Stimulated activated CD8-positive, alpha-beta memory T cell treated with anti-CD3 and anti-CD28 coated beads, Interleukin-15, amount 100 ng/mL, for 4 hours (primary cell): ENCODE measurements at places on chromosomes 1 and 21.

DNA sequence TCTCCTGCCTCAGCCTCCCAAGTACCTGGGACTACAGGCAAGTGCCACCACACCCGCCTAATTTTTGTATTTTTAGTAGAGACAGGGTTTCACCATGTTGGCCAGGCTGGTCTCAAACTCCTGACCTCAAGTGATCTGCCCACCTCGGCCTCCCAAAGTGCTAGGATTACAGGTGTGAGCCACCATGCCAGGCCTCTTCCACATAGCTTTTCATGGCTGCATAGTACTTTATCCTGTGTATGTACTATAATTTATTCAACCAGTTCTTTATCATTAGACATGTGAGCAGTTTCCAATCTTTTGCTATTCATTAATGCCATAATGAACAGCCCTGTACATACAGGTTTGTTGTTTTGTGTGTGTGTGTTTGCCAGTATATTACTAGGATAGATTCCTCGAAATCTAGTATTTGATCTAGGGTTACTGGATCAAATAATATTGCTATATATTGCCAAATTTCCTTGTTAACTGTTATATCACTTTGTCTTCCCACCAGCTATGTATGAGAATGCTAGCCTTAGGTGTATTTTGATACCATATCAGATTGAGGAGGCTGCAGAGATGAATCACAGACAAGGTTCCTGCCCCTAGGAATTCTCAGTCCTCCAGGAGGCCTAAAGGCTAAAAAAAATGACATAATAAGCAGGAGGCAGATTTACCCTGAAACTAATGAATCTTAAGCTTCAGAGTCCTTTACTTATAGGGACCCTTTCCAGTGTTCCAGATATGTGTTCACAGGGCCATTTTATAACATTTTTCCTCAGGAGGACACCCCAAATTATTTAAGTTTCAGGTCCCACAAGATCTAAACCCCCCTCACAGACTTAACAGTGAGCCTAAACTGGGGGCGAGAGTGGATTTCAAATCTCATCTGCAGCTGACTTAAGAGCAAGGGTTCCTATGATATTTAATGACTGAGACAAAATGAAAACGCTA is 2.1 kb upstream of the PDIK1L start:
- DNase-seq: no peak

DNA sequence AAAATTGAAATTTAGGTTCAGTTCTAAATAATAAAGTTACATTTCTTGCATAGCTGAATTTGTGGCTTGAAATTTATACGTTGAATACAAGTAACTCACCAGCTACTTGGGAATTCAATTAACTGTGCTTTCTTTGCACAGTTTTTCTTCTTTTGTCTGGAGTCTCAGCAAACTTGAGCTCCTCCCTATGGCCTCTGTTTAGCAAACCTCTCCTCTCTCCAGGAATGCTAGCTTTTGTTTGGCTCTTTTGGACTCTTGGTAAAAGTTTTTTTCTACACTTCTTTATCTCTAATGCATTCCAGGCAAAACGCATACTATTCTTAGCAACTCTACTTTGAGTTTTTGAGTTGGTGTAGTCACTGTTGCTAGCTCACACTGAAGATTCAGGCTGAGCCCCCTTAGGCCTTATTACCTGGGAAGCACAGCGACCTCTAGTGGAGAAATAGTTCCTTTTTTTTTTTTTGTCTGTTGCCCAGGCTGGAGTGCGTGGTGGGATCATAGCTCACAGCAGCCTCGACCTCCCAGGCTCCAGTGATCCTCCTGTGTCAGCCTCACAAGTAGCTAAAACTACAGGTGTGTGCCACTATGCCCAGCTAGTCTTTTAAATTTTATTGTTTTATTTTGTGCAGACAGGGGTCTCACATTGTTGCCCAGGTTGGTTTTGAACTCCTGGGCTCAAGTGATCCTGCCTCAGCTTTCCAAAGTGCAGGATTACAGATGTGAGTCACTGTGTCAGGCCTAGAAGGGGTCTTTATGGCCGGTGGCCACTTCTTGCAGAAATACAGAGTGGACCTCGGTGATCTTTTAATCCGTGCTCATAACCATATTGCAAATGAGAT is 61.7 kb downstream of the CASQ2 start:
- no peak for DNase-seq

- no peak for DNase-seq
Observed at GRCh38 chr1:146031476-146031875, 9.9 kb upstream of the HJV start.

DNA sequence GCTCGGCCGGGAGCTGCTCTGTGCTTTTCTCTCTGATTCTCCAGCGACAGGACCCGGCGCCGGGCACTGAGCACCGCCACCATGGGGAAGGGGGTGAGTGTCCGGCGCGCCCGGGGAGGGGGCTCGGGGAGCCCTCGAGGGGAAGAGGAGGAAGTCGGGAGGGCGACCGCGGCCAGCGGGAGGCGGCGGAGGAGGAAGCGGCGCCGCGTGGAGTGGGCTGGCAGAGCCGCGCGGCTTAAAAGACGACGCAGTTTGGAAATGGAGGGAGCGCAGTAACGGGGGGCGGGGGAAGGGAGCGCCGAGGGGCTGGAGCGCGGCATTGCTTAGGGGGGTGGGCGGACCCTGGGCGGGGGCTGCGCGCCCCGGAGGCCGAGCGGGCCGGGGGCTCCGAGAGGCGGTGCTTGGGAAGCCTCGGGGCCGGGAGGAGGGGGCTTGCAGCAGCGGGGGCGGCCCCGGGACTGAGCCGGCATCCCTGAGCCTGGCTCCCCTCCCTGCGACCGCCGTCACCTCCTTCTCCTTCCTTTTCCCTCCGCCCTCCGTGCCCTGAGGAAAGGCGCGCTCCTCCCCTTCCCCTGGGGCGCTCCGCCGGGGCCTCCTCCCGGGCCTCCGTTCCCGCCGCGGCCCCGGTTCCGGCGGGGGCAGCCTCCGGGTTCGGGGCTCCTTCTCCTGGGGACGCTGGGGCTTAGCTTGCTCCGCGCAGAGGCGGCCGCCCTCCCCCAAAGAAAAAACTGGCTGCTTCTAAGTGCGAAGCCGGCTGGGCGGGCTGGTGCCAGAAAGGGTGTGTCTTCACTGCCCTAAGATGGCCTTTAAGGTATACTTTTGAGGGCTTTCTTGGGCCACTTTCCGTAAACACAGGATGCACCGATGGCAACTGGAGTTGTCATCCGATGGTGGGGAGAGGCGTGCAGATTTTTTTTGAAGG is 648 bp downstream of the ATP1A1 start:
- DNase-seq: peak; percentile 32

DNA sequence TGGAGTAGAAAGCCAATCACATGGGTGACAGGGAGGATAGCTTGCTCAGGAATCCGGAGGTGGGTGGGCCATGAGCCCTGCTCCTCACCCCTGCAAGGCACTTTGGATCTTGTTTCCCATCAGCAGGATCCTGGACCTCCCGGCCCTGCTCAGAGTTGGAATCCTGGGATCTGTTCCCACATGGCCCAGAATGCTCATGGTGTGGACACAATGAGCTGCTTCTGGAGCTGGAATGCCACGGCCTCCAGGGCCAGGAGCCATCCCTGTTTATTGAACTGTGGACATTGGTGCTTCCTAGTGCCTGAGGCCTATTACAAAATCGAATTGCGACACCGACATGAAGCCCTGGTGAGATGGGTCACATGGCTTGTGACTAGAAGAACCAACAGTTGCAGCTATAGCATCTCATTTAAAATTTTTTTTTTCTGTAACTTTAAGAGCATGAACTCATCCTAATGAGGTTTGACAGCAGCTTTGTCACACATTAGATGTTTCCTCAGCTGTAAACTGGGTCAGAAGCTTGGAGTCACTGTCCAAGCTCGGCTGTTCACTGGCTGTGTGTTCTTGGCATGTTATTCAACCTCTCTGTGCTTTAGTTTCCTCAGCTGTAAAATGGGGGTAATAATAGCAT is 40.4 kb upstream of the GOLT1A start:
- no peak for DNase-seq

DNA sequence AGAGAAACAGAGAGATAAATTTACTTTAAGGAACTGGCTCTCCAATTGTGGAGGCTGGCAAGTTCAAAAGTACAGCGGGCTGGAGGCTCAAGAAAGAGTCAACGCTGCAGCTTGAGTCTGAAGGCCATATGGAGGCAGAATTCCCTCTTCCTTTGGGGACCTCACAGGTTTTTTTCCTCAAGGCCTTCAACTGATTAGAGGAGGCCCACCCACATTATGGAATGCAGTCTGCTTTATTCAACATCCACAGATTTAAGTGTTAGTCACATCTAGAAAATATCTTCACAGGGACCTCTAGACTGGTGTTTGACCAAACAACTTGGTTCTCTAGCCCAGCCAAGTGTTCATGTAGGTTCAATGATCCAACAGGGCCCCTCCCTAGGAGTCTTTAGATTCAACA is 117.8 kb downstream of the SLC35F3 start:
- no peak for DNase-seq

DNA sequence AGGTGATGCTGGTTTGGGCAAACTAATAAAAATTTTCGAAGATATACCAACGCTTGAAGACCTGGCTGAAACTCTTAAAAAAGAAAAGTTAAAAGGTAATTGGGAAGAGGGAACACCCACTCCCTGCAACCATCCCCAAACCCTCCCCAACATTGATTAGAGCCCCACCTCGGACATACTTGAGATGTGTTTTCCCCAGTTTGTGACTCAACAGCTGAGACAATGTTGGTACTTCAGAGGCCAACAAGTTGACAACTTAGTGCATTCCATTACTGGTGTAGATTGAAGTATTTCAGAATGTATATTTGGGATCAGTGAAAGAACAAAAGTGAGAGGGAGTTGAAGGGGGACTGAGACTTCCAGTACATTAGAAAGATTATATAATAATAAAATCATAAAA is 5.1 kb downstream of the IFI16 start:
- no peak for DNase-seq

DNA sequence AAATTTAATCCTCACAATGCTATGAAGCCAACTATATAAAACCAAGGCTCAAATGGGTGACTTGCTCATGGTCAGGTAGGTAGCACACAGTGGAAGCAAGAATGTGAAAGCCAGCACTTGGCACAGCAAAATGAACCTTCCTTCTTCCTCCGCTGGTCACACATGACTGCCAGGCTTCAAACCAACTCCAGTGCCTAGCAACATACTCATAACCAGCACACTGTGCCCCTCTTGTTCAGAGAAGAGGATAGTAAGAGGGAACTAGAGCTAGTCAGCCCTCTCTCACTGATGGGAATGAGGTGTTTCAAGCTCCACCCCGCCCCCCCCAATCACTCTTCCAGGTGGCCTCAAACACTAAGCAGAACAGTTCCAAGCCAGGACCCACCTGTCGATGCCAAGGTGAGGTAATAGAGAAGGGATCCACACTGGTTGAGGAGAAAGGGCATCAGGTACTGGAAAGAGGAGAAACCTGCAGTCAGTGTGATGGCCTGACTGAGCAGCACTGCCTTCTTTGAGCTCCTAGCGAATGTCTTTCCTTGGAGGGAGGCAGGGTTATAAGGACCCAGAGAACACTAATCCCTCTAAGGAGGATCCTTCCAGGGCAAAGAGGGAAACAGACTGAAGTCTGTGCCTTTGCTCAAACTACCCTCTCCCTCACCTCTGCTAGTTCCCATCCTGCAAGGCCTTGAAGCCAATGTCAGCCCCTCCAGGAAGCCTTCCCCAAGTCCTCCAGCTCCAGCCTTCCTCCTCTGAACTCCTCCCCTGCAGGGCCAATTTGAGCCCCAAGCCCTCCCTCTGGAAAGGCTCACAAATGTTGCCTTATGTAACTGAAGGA is 1.2 kb downstream of the TMEM234 start:
- DNase-seq: no peak

DNA sequence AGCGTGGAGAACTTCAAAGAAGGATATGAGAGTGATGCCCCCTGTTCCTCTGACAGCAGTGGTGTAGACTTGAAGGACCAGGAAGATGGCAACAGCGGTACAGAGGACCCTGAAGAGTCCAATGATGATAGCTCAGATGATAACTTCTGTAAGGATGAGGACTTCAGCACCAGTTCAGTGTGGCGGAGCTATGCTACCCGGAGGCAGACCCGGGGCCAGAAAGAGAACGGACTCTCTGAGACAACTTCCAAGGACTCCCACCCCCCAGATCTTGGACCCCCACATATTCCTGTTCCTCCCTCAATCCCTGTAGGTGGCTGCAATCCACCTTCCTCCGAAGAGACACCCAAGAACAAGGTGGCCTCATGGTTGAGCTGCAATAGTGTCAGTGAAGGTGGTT is 14.0 kb downstream of the CERS2 start:
- DNase-seq: no peak

DNA sequence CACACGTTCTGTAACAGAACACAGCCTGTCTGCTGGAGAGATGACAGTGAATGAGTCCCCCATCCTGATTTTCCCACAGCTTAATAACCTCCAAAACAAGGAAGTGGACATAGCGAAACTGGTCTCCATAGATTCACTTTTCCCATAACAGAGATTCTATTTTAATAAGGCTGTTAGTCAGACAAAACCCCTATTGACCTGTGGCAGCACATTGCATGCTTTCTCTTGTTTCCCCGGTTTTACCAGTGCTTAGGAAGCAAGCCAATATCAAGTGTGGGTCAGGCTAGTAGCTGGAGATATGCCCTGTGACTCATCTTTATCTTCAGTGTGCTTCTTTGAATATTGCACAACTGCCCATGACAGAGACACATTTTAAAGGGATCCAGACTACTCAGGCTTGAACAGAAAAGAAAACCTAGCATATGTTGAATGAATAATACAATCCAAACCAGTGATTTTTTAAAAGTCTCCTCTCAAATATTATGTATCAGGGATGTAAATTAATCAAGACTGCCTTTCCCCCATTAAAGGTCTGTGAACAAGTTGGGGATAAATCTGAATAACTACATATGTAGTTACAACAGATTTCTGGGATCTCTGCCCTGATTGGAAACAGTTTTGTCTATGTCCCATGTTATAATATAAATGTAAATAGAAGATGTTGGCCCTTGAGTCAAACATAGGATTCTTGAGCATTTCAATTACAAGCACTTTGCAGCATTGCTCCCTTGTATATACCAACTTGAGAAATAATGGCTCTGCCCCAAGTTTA is 11.9 kb upstream of the CLDN8 start:
- DNase-seq: no peak

GRCh38 chr21:41926117-41926806 is 27.6 kb downstream of the C2CD2 start:
- no peak for DNase-seq

DNA sequence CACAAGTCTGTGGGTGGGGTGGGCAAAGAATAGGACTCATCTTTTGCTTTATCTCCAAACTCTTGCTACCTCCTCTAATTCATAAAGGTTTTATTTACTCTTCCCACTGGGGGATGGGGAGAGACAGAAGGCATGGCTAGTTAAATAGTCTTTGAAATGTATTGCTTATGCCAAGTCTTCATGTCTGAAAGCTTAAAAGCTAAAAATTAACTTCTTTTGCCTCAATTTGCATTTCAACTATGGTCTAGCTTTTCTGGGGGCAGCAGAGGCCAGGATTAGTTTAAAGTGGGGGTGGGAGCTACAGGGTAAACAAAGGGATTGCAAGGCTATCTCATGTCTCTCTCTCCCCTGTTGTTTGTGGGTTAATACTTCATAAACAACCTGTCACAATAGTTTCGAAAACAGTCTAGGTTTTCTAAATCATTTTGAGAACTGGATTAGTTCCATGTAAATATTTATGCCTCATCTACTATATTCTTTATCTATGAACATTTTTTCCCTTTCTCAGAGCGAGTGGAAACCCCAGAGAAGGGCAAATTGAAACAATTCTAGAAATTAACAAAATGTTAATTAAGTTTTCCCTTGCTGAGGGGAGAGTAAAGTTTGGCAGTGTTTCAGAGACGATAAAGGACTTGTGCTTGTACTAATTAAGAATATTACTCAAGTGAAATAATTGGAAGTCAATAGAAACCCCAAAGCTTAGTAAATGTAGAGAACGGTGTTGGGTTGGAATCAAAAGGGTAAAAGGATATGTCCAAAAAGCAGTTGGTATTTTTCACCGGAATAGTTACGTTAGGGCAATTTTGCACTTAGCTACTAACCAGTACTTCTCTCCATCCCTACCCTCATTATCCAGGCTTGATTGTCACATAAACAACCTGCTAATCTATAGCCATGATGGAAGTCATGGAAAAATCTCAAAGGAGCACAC is 182.2 kb downstream of the GIPC2 start:
- no peak for DNase-seq
